ENCODE measurements at places on chromosomes 1 and 21.

DNA sequence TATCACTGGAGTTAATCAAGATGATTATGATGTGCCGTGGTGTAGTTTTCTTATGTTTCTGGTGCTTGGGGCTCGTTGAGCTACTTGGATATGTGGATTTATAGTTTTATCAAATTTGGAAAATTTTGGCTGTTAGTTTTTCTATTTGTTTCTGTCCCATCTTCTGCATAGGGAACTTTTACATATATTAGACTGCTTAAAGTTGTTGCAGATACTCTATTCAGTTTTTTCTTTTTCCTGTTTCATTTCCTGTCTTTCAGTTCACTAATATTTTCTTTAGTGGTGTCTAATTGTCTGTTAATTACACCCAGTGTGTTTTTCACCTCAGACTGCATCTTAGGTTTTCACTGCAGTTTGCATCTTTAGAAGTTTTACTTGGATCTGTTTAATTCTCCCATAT, 247.7 kb downstream of the CAMTA1 start:
- DNase-seq, result no peak

DNA sequence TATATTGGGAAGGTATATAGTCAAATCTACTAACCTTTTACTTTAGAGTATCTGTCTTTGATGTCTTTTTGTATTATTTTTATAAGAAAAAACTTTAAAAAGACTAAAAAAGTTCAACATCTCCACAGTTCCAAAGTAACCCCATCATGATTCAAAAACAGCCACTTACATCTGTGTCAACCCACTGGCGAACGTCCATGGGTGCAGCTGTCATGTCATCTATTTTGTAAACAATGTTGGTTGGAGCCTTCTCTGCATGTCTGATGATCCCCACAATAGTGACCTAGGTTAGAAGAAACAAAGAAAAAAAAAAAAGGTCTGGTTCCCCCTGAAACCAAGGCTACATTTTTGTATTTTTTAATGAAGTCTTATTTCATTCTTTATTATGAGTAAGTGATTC, 28.0 kb upstream of the SMPDL3B start:
- DNase-seq, result no peak

- peak; percentile 80 for DNase-seq
These were observed 113.5 kb downstream of the MAP3K21 start for GRCh38 chr1:233440951-233441401.

DNA sequence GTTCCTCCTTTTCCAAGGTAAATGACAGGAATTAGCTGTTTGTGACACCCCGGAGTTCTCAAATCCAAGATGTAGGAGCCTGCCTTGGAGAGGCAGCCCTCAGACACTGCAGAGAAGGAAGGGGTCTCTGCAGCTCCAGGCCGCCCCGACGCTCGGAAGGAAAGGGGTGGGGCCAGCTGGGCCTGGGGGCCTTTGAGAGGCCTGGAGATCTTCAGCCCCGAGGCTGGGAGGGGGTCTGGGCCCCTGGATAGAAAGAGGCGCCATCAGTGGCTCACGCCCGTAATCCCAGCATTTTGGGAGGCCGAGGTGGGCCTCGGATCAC, 1.1 kb upstream of the TNFRSF18 start:
- DNase-seq, result no peak

DNA sequence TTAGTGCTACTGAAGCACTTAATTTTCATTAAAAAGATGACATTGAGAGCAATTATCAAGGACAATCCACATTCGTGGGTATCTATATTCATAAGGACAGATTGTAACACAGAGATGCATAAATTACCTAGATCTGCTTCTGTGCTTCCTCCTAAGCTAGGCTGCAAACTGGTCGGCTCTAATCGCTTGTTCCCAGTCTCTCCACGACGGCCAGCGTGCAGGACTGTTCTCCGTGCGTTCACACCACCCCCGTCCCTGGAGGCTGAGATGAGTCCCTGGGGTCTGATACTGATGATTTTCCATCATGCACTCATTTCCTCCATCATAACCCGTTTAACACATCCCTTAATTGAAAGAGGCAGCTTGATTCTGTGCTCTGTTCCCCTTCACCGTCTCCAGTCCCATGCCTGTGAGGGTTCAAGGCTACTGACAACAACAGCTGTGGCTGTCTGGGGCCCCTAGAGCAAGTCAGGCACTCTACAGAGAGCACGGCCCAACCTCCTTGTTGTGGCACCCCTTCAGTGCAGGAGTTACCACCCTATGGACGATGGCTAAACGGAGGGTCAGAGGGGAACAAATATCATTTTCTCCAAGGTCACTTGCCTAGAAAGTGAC, 469.6 kb downstream of the NPHP4 start:
- no peak for DNase-seq

- no peak for DNase-seq
These were observed 13.0 kb downstream of the MRAP start for GRCh38 chr21:32311621-32312020.

DNA sequence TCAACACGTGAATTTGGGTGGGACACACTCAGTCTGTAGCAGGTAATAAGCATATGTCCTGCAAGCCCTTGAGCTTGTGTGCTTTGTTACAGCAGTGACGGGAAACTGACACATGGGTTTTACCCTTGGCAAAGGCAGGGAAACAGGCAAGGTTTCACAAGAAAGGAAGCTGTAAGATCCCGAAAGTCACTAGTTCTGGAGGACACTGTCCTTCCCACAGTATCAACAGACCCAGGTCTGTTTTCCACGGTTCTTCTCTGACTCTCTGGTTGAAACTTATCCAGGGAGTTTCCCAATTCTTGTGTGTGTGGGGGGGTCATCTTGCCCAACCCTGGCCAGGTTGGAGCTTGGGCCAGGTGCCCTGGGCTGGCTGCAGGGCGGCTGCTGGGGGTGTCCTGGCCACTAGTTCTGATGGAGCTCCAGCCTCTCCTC, 29.3 kb upstream of the ZBTB21 start:
- peak; percentile 84 for DNase-seq

- DNase-seq, result no peak
These were observed 16.7 kb downstream of the CHD5 start for GRCh38 chr1:6163191-6163972.

- DNase-seq, result no peak
These were observed 6.1 kb downstream of the STX12 start for GRCh38 chr1:27779122-27779521.

GRCh38 chr1:157438146-157438545, 114.2 kb downstream of the FCRL5 start:
- peak; percentile 26 for DNase-seq

DNA sequence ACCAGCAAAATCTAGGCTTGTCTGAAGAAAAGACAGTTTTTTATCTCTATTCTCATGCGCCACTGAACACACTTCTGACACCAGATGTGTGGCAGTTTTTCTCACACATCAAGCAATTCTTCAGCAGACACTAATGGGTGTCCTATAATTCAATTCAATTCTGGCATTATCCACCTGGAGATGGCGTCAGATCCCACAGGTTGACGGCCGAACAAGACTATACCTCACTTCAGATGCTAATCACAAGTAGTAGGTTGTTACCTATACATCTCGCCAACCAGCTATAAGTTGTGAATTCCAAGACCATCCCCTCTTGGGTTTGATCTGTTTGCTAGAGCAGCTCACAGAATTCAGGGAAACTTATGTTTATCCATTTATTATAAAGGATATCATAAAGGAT, 89.9 kb upstream of the ARTN start:
- DNase-seq, result no peak

GRCh38 chr21:40613546-40614030, 233.4 kb downstream of the DSCAM start:
- DNase-seq, result no peak

GRCh38 chr1:160838888-160839287, 23.8 kb downstream of the CD244 start:
- DNase-seq, result no peak

GRCh38 chr21:46515109-46515508, 56.4 kb downstream of the DIP2A start:
- peak; percentile 54 for DNase-seq

GRCh38 chr1:164311377-164311776, 247.6 kb upstream of the PBX1 start:
- DNase-seq, result no peak

GRCh38 chr1:13801232-13801631, 101.2 kb downstream of the PRDM2 start:
- DNase-seq, result no peak

DNA sequence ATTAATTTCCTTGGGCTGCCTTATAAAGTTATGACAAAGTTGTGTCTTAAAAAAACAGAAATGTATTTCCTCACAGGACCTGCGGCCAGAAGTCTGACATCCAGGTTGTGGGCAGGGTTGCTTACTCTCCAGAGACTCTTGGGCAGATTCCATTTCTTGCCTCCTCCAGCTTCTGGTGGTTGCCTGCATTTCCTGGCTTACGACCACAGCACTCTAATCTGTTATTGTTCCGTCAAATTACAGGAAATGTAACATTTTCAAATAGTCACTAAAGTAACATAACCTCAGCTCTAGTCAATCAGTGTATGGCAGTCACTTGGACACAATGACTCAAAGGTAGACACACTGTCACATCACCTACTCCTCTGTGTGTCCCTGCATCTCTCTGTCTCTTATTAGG, 226.8 kb downstream of the DNAH14 start:
- peak; percentile 1 for DNase-seq

- DNase-seq, result no peak
These were observed 44.2 kb downstream of the KLHL20 start for GRCh38 chr1:173758980-173759379.

DNA sequence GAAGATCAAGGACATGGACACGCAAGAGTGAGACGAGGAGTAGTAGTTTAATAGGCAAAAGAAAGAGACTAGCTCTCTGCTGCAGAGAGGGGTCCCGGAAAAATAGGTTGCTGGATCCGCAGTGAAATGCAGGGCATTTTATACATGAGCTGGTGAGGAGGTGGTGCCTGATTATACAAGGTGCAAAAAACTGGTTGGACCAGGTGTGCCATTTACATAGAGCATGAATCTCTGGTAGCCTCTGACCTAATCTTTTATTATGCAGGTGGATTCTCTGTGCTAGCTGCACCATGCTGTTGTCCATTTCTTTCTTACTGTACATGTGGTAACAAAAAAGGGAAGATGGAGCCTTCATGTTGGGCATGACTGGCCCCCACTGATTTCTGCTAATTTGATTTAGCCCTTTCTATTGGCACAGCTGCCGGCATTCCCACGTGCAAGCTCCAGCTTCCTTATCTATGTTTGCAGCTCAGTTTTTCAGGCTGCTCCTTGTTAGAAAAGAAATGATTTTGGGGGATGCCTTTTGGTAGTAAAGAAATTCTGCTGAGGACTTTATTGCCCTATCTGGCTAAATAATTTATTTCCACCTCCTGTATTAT, 548.1 kb downstream of the BRINP3 start:
- no peak for DNase-seq

DNA sequence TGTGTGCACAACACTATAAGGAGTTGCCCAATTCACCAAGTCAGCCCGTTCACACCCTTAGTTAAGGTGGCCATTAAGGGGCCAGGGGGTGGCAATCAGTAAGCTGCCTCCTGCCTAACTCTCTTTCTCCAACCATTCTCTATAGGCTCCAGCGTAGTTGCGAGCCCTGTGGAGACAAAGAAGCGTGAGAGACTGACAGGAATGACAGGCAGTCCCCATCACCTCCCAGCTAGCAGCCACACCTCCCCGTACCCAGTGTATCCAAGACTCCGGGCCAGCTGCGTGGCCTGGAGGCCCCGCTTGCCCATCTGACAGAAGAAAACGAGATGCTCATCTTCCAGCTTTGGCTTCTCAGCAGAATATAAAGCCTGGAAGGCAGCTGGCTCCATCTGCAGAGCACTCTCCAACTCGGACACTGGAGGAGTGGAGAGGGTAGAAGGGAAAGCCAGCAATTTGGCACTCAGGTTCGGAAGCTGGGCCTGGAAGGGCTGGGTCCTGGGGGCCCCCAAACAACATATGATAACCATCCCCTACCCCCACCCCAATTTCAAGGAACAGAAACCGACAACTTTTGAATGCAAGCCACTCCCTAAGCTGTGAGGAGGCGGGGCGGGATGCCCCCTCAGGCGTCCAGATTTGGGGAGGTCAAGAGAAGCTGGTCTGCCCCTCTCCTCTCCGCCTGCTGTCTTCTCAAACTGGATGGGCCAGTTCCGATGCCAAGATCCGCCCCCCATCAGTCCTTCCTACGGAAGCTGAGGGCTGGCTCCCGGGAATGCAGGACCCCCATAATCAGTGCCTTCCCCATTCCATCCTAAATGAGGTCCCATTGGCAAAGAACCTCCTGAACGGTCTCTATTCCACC, 872 bp downstream of the TSTD1 start:
- no peak for DNase-seq

GRCh38 chr1:185526344-185527307, 207.6 kb upstream of the HMCN1 start:
- no peak for DNase-seq

GRCh38 chr1:9101510-9102146, 27.3 kb downstream of the GPR157 start:
- DNase-seq, result peak; percentile 81

- no peak for DNase-seq
These were observed 49.8 kb upstream of the FBXO28 start for GRCh38 chr1:224064150-224064549.

Measured in GM23248 (cell line).